Activated T-cell treated with anti-CD3 and anti-CD28 coated beads for 48 hours (primary cell): ENCODE measurements at places on chromosomes 11 and 22.

GRCh38 chr22:32725369-32725988 lies 76.0 kb upstream of the TIMP3 start:
- DNase-seq: no peak

DNA sequence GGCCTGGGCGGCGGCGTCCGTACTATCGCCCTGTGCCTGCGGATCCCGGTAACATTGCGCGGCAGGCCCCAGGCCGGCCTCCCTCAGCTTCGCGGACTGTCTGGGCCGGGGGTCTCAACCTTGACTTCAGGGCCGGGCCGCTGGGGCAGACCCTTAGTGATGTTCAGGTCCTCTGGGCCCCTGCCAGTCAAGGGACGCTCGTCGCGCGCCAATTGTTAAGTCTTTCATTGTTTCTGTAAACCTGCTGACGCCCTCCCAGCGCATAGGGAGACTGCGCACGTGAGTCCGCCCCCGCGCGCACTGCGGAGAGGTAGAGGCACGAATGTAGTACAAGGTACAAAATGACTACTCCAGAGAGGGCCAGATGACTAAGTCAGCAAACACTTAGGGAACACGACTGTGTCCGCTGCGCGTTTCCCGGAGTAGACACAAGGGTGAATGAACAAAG lies 451 bp upstream of the HDHD5 start:
- DNase-seq: peak; percentile 75

DNA sequence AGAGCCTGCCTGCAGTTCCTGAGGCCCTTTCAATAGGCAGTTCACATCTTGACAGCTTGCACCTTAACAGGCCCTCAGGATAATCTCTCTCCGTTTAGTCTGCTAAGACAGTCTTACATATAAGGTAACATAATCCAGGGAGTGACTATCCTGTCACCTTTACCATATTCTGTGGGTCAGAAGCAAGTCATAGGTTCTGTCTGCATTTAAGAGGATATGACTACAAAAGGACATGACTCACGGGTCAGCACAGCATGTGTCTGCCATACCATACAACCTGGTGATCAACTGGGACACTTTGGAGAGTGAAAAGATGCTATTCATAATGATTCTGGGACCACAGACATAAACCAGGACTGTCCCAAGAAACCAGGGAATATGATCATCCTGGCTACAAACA lies 611.1 kb downstream of the SOX6 start:
- DNase-seq: no peak

- no peak for DNase-seq
These were observed at the start of gene CTSW for GRCh38 chr11:65879617-65880016. CTSW (plus strand) TSS chr11:65879837; CDS start chr11:65879855, 18 bp downstream.

GRCh38 chr11:11587122-11587521 lies 34.7 kb downstream of the GALNT18 start:
- no peak for DNase-seq

- DNase-seq: no peak
These were observed 9.4 kb downstream of the UEVLD start for GRCh38 chr11:18578975-18579598.

- DNase-seq: no peak
These were observed 13.5 kb downstream of the EIF3L start for GRCh38 chr22:37862570-37863325.

- no peak for DNase-seq
These were observed 3.3 kb downstream of the TMEM121B start for GRCh38 chr22:17117890-17118289.

- no peak for DNase-seq
These were observed 428 bp downstream of the CDKN1C start for GRCh38 chr11:2885017-2885677.

DNA sequence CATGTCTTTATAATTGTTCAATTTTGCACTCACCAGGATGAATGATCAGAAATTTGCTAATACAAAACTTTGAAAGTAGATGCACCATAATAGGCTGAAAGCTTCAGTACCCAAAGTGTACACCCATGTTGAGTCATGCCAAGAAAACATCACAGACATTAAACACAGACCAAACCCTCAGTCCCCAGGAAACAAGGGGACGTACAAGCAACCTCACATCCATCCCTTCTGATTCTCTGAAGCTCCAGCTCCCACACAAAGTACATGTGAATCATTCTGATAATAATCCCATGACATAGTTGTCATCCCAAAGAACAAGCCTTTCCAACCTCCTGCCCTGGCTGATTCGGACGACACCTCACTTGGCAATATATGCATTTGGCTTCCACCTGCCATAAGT lies 183.8 kb downstream of the SNX19 start:
- no peak for DNase-seq

DNA sequence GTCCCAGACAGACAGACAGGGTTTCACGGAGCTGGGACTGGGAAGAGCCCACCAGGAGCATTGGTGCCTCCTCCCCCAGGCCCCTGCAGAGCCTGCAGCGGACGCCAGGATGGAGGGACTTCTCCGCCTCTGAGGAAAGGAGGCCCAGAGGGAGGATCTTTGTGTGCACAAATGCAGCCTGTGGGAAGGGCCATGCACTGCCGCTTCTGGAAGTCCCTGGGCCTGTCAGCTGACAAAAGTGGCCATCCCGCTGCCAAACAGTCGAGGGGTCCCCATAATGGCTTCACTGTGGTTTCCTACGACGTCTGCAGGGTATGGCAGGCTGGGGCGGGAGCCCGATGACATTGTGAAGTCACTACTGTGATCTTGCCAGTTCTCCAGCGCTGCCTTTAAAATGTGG lies 73.8 kb downstream of the TP53I11 start:
- DNase-seq: no peak

DNA sequence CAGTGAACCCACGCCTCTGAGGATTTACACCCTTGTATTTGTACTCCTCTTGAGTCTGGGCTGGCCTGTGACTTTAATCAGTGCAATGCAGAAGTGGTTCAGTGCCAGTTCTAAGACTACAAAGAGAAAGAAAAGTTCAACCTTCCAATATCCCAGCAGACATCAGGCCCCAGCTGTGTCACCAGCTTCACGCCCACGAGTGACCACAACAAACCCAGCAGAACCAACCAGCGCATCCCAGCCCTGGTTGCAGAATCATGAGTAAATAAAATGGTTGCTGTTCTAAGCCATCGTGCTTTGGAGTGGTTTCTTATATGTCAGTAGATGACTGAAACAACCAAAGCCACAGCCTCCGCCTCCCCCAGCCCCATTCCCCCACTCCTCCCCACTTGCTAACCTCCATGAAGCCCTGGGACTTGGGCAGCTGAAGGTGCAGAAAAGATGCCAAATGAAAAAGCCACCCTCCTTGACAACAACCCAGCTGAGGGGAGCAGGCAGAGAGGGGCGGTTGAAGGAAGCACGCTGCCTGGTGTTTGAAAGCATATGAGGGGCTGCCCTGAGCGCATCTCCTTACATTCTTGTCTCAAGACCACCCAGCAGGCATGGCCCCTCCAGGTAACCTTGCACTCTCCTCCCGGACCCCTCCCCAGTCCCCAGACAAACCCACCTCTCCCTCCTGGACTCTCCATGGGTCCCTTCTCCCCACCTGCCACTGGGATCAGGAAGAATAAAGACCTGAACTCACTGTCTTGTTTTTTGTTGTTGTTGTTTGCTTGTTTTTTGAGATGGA lies 20.9 kb downstream of the TSKU start:
- peak; percentile 71 for DNase-seq
